Non-pigmented ciliary epithelial cell (primary cell): ENCODE measurements at places on chromosomes 12 and 14.

- DNase-seq = peak; percentile 47
Observed at GRCh38 chr12:96140174-96140573, 54.0 kb upstream of the ELK3 start.

DNA sequence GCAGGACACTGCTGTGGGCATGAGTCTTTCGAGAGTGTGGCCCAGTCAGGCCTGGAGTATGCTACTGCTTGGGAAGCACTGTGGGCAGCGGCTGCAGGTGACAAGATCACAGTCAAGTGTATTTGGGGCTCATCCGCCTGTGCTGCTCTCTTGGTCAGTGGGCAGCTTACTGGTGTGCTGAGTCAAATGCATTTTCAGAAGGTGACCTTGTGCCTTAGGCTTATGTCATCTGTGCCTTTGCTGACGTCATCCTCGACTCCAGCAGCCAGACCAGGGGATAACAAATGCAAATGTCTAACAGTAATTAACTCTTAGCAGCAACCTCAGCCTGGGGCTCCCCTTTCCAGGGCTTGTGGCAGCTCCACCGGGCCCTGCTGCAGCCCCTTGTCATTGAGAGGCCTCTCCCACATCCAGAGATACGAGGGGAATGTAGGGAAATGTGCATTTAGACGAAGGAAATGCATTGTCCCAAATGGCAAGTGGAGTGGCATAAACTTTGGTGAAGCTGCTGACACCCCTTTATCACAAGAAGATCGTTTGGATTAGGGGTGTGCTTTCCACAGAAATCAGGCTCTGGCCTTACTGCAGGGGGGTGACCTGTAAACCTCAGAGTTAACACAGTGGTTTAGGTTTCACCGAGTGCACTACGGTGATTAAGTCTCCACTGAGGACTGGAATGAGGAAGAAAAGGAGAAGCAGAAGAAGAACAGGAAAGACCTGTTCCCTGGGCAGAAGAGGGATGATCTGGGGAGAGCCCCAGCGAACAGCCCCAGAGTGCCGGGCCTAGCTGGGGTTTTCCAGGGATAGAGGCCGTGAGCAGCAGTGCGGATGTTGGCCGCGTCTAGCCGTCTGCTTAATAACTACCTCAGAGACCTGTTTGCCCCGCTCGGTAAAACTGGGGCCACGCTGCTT lies 39.7 kb downstream of the PSMA6 start:
- DNase-seq = no peak

- peak; percentile 38 for DNase-seq
Observed at GRCh38 chr12:12560587-12561370, 1.9 kb downstream of the DUSP16 start.

GRCh38 chr12:116726694-116727093 lies 11.2 kb downstream of the SPRING1 start:
- no peak for DNase-seq

DNA sequence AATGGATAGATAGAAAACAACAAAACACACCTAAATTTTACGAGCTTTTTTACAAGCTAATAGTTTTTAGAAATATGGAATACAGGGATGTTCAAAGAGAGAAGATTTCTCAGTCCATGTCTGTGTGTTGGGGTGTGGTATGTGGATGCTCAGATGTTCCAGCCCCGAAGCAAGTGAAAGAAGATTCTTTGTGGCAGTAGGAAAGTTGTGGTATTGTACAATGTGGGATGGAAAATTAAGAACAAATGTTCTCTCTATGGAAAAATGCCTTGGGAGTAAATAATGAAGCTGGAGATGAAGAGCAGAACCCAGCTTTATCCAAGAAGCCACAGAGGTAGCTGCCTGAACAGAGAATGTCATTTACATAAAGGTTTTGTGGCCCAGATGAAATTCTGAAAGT lies 150.3 kb upstream of the PRKD1 start:
- no peak for DNase-seq

GRCh38 chr12:49675137-49675536 lies 32.1 kb downstream of the FMNL3 start:
- DNase-seq = no peak

GRCh38 chr14:97280526-97280925 lies 483.3 kb downstream of the VRK1 start:
- no peak for DNase-seq

DNA sequence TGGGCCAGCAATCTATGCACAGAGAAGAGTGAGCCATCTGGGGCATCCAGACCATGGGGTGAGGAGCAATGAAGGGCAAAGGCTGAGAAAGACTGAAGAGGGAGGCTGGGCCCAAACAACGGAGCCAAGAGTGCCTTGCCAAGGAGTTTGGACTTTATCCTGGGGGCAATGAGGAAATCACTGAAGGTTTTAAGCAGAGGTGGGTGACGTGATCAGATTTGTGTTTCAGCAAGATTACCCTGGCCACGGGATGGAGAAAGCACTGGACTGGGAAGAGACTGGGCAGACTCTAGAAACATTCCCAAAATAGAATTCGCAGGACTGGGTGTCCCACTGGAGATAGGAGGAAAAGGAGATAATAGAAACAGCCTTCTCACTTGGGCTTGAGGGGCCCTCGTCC lies 65.3 kb downstream of the DPF3 start:
- DNase-seq = no peak

DNA sequence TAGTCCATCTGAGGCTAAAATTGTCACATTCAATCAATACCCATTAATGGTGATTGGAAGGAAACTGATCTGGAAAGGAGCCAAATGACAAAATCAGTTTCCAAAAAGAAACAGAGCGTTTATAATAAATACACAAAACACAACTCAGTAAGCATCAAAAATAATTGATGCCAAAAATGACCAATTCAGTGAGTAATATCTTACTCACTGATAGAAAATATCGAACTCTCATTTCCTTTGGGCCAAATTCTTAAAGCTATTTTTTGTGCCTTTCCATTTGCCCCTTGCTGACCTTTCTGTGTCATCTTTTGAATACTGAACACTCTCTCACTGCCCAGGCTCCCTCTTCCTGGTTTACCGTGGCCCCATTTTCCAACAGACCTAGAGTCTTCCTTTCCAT lies 22.5 kb upstream of the ATP2B1 start:
- DNase-seq = no peak

- DNase-seq = no peak
Observed at GRCh38 chr12:108689314-108690190, 41.8 kb downstream of the CORO1C start.

GRCh38 chr12:56718636-56719035 lies 6.5 kb downstream of the NACA start:
- no peak for DNase-seq

GRCh38 chr12:95336387-95337067 lies 118.9 kb downstream of the VEZT start:
- DNase-seq = peak; percentile 63

DNA sequence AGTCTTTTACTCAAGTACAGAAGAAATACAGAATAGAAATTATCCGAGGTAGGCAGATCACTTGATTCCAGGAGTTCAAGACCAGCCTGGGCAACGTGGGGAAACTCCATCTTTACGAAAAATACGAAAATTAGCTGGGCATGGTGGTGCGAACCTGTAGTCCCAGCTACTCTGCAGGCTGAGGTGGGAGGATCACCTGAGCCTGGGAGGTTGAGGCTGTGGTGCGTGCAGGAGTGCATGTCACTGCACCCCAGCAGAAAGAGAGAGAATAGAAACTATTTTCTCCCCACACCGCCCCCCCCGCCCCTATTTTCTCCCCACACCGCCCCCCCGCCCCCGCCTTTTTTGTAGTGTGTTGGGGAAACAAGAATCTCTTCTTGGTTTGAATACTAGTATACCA lies 2.2 kb downstream of the DNM1L start:
- DNase-seq = no peak

DNA sequence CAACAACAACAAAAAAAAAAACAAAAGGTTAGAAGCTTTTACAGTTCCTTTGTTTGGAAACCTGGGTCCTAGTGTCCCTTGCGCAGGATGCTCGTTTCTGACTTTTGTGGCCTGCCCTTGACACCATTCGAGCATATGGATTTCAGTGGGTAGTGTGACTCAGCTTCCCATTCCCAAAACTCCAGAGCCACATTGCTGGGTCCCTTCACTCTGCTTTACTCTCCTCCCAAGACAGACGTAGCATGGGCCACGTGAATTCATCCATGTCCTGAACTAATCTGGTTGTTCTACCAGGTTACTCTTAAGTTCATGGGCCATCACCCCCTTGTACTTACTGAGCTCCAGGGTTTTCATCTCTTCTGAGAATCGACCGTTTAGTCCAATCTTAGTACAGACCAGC lies 68.0 kb upstream of the MAX start:
- DNase-seq = no peak

- no peak for DNase-seq
Observed at GRCh38 chr14:79911744-79912143, 299.6 kb downstream of the DIO2 start.

GRCh38 chr12:69396963-69397362 lies 37.4 kb downstream of the YEATS4 start:
- DNase-seq = no peak

- no peak for DNase-seq
Observed at GRCh38 chr14:105471297-105471821, 3.3 kb upstream of the CRIP2 start.

- peak; percentile 37 for DNase-seq
Observed at GRCh38 chr14:103078420-103078749, 5.6 kb upstream of the LBHD2 start.

- no peak for DNase-seq
Observed at GRCh38 chr14:91221270-91221669, 23.2 kb downstream of the GPR68 start.
